ENCODE measurements at places on chromosomes 13 and 19.

DNA sequence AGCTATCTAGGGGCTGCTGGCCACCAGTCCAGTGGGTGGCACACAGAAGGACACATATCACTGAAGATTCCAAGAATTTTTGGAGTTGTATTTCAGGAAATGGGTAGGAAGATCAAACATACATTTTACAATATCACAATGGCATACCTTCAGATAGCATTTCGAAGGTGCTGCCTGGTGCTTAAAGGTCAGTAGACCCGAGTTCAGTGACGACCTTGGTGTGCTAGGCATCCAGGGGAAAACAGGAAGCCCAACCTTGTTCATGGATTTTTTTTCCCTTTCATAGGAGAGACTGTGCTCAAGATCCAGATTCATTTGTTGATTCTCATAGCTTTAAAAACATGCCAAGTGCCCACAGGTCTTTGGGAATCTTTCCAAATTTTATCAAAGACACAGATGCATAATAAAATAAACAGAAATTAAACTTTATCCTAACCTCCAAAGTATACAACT lies 51.0 kb upstream of the RCBTB2 start:
- no peak for DNase-seq

GRCh38 chr19:13001502-13002165 lies 6.4 kb downstream of the NFIX start:
- DNase-seq = no peak

- DNase-seq = no peak
Measured at GRCh38 chr13:89458456-89458855, 1787.3 kb downstream of the SLITRK5 start.

GRCh38 chr13:53135301-53135700 lies 106.7 kb downstream of the OLFM4 start:
- no peak for DNase-seq

DNA sequence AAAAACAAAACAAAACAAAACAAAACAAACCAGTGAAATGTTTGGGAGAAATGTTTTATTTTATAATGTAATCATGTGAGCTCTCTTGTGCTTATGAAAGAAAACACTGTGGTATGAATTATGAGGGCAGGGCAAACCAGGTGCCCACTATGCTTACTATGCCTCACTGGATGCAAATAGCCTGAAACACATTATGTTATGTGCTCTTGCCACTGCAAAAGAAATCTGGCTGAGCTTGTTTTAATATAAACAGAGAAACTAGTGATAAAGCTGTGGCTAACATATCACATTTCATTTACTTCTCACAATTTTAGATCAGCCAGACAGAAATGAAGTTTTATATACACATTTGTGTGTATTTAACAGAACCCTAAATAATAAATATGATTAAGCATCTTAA lies 8.7 kb upstream of the NBEA start:
- DNase-seq = no peak

GRCh38 chr19:50808856-50809255 lies 14.7 kb downstream of the KLK1 start:
- DNase-seq = no peak

GRCh38 chr19:9538183-9539058 lies at the start of gene ZNF426:
TSS of gene ZNF426 (minus strand) at chr19:9538645. CDS start at chr19:9536232, 2,413 bp downstream.
- peak; percentile 65 for DNase-seq

GRCh38 chr13:49214917-49215376 lies 5.2 kb upstream of the MLNR start:
- no peak for DNase-seq

DNA sequence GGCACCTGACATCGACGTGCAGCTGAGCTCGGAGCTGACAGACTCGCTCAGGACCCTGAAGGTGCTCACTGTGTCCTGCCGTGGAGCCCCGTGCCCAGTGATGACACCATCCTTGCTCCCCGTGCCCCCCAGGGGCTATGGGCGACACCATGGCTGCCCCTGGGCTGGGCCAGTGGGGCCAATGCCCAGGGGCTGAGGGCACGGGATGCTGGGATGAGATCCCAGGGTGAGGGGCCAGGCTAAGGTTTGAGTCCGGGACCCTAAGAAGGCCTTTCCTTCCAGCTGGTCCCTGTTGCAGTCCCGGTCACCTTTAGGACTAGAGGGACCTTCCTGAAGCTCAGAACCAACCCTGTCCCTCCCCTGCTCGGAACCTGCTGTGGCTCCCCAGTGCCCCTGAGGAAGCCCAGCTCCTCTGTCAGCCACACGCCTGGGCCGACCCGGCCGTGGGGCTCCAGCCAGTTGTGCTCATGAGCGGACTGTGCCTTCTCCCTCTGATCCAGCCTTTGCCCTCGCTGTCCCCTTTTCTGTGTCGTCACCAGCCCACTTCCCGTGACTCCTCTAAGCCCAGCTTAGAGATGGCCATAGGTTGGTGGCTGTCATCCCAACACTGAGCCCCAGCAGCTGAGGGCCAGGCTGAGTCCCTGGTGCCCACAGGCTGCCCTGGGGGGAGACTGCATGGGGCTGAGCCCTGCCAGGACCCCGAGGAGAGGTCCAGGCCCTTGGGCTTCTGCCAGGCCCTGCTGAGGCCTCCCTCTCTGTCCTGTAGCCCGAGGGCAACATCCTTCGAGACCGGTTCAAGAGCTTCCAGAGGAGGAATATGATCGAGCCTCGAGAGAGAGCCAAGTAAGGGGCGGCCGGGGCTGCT lies 10.6 kb downstream of the NOP53 start:
- DNase-seq = no peak

GRCh38 chr13:72253754-72254153 lies 386.8 kb upstream of the DACH1 start:
- no peak for DNase-seq

GRCh38 chr13:65540175-65540574 lies 1690.0 kb downstream of the PCDH9 start:
- no peak for DNase-seq

- no peak for DNase-seq
Measured at GRCh38 chr13:33528896-33529295, 243.3 kb upstream of the STARD13 start.

GRCh38 chr19:17001603-17002183 lies 24.9 kb downstream of the CPAMD8 start:
- DNase-seq = peak; percentile 68

DNA sequence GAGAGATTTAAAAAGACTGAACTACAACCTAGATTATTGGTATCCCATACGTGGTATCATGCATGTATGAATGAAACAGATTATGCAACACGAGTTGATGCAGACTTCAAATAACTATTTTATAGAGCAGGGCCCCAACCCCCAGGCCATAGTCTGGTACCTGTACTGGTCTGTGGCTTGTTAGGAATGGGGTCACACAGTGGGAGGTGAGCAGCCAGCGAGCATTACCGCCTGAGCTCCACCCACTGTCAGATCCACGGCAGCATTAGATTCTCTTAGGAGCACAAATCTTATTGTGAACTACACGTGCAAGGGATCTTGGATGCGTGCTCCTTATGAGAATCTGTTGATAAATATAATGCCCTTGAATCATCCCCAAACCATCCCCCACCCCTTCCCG lies 320.2 kb downstream of the TBC1D4 start:
- DNase-seq = no peak

- no peak for DNase-seq
Measured at GRCh38 chr13:90882551-90882950, 464.9 kb upstream of the MIR17HG start.

DNA sequence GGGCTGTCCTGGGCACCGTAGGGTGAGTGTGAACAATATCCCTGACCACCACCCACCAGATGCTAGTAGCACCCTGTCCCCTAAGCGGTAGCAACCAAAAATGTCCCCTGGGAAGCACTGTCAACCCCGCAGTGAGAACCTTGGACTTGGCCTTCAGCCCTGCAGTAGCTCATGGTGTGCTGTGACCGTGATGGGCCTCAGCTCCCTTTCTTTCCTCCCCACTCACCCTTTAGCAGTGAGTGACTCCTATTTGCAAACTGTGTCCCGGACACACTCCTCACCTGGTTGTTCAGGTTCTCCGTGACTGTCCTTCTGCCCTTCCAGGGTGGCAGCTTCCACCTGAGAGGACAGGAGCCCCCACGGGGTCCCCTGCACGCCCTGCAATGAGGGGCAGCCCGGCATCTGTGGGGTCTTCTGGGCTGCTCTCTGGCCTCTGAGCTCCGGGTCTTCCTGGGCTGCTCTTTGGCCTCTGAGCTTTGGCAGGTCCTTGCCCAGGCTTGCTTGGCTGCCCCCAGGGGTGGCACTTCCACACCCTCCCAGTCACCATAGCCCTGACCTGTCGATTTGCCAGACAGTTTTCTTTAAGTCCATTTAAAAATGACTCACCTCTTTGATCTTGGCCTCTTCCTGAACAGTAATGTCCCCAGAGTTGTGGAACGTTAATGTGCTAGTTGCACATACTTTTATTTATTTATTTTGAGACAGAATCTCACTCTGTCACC lies 3.8 kb downstream of the KDM4B start:
- no peak for DNase-seq

GRCh38 chr19:17889609-17890214 lies 18.0 kb downstream of the SLC5A5 start:
- DNase-seq = no peak

GRCh38 chr19:6014551-6015135 lies 36.7 kb upstream of the RANBP3 start:
- no peak for DNase-seq

DNA sequence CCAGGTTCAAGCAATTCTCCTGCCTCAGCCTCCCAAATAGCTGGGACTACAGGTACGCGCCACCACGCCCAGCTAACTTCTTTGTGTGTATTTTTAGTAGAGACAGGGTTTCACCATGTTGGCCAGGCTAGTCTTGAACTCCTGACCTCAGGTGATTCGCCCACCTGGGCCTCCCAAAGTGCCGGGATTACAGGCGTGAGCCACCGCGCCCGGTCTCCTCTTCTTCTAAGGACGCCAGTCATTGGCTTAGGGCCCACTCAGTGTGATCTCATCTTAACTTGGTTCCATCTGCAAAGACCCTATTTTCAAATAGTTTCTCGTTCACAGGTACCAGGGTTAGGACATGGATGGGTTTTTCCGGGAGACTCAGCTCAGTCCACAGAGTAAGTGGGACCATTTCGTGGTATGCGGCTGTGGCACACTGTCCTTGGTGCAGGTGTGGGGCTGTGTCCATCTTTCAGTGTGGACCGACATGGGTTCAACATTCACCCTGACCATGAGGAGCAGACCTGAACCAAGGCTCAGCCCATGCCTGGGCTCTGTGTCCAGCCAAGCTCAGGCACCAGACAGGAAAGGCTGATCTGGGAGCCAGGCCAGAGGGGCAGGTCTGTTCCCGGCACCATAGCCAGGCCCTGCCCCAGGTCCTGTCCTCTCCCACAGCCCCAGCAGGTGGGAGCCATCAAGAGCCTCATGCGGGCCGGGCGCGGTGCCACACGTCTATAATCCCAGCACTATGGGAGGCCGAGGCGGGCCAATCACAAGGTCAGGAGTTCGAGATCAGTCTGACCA lies 2.8 kb upstream of the MKNK2 start:
- no peak for DNase-seq

DNA sequence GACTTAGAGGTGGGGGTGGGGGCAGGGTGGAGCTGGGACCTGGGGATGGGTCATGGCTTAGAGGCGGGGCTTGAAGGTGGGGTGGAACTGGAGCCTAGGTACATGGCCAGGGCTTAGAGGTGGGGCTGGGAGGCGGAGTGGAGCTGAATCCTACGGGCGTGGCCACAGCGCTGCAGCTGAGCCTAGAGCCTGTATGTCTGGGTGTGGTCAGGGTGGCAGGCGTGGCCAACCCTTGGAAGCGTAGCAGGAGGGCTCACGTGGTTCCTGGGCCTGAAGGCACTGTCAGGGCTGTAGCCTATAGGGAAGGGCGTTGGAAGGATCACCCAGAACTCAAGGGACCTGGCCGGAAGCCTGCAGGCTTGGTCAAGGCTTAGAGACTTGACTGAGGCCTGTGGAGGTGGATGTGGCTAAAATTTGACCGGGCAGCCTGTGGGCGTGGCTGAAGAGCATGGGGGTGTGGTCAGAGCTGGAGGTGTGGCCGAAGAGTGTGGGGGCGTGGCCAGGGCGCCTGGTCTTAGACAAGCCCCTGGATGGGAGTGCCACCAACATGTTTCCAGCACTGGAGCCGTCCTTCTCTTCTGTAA lies 24.3 kb downstream of the COLGALT1 start:
- DNase-seq = no peak

DNA sequence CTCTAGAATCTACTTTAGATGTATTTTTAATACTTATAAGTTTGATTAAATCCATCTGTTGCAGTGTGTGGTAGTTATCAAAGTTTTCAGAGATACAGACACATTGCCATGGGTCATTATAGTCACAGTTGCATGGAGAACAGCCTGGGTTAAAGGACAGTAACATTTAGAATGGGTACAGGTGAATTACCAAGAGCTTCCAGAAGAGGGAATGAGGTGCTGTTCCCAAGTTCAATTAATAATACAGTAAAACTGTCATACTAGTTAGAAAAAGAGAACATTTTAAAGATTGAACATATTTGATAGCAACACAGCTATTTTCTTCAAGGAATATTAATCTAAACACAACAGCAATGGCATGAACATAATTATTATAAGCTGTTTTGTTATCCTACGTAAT lies 322.6 kb upstream of the SLC10A2 start:
- no peak for DNase-seq

DNA sequence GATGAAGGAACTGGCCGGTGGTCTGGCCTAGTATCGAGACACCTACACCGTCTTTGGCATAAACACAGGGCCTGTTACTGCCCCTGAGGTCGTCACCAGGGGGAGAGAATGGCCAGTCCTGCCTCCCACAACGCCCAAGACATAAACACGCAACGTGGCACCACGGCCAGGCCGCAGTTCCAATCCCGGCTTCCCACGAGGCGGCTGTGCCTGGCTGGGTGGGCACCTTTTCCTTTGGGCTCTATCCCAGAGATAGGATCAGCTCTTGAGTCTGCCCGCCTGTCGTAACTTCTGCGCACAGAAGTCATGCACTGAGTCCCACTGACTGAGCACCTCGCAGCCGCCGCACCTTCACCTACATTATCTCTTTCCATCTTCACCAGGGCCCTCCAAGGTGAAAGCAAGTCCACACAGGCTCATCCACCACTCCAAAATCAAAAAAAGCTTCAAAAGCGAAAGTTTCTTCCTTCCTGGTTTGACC lies 1.1 kb downstream of the MIER2 start:
- DNase-seq = no peak

DNA sequence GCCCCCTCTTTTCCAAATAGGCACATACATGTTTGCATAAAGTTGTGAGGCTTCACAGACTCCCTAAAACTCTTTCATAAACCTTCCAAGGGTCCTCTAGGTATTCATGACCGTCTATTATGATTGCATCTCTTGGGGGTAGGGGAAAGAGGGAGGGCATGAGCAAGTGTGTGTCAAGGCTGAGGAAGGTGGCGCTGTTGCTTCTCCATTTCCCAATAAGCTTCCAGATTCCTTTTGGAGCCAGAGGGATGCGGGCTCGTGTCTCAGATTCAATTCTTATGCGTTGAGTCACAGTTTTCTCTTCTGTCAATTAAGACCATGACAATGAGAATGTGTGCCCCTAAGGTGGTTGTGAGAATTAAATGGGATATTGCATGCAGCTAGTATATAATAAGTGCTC lies 51.0 kb upstream of the CYP2A7 start:
- no peak for DNase-seq

- no peak for DNase-seq
Measured at GRCh38 chr13:110483386-110483968, 78.0 kb downstream of the RAB20 start.

DNA sequence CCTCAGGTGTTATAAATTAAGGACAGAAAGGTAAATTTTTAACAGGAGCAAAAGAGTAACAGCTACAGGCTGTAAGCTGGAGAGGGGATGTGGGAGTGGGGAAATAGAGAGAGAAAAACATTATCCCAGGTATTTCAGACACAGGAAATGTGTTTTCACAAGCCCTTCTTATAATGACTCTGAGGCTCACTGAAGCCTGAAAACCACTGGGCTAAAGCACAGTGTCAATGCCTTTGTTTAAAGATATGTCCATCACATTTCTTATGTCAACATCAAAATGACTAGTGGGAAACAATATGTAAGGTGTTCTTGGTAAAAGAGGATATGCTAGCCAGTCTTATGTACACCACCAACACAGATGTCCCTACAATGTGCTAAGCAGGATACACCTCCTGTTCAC lies 365.9 kb downstream of the FGF14 start:
- no peak for DNase-seq
